ENCODE measurements at places on chromosomes 1 and 21.
A peak's percentile ranks its signal among the peaks of the same experiment; 100 is the strongest.

DNA sequence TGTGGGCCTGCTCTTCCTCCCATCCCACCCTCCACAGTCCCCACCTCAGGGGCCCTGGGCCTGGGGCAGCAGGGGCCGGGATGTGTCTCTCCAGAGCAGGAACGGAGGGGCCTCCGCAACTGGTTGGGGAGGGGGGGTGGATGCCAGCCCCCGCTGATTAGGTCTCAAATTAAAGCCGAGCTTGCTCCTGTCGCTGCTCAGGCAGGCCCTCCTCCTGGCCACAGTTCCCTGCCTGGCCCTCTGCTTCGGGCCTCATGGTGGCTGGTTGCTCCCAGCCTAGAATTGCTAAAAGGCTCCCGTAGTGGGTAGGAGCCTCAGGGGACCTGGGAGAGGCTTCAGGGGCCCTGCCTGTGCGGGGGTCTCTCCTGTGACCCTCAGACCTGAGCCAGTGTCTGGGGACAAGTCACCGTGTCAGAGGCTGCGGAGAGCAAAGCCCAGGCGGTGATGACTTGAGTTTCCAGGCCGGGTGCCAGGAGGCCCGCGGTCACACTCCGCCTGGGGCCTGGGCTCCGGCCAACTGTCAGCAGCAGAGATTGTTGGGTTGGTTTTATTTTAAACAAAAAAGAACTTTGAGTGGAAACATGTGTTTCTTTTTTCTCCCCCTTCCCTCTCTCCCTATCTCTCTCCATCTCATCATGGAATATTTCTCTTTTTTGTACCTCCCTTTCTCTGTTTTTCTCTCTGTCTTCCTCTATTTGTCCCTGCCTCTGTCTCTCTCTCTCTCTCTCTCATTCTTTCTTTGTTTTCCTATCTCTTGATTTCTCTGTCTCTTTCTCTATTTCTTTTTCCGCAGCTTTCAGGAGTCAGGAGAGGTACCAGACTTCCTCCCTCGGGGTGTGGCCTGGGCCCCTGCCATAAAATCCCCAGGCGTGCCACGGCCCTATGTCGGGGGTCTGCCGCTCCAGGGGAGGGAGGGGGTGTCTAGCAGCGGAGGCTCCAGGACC, 20.0 kb upstream of the EPHA2 start:
- peak; percentile 88 for DNase-seq

DNA sequence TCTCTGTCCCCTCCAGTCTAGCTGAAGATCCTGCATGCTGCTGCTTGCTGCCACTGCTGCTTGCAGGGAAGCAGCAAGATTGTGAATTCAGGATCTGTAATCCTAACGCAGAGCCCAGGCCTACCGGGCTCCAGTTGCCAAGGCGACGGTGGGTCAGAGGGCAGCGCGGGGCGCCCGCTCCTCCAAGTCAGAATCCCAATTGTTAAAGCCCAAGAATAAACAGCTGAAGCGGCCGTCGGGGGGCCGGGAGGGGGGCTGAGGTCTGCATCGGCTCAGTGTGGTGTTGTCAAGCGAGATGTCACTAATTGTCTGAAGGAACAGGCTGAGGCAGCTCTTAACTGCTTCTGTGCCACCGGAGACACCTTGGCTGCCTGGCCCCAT, 36.8 kb downstream of the AHDC1 start:
- no peak for DNase-seq

- peak; percentile 80 for DNase-seq
These were observed 850 bp downstream of the SESN2 start for GRCh38 chr1:28259934-28260802.

- no peak for DNase-seq
These were observed 10.0 kb upstream of the OVAAL start for GRCh38 chr1:180548686-180549317.

DNA sequence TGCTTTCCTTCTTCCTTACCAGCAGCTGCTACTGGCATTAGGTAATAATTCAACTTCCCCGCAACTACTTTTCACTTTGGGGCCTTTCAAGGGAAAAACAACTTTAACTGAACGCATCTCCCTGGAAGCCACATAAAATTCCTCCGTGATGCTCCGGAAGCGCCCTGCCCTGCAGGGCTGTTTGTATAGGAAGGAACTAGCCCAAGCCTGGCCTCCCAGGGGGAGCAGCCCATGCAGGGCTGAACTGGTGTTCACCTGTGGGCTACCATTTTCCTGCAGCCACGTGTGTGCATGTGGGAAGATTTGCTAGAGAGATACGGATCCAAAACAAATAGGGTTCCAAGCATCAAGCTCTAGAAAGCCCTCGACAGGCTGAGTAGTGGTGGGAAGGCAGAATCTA, 14.4 kb downstream of the CLDN14 start:
- DNase-seq, result no peak

DNA sequence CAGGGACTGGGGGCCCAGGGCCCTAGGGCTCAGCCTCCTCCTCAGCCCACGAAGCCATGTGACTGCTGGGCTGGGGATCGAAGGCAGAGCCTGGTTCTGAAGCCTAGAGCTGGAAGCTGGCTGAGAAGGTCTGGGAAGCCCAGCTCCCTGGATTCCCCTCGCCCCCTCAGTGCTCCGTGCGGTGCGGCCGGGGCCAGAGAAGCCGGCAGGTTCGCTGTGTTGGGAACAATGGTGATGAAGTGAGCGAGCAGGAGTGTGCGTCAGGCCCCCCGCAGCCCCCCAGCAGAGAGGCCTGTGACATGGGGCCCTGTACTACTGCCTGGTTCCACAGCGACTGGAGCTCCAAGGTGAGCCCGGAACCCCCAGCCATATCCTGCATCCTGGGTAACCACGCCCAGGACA, 9.1 kb downstream of the ADAMTSL4 start:
- no peak for DNase-seq

GRCh38 chr21:28294051-28294450, 698.6 kb downstream of the LTN1 start:
- no peak for DNase-seq

DNA sequence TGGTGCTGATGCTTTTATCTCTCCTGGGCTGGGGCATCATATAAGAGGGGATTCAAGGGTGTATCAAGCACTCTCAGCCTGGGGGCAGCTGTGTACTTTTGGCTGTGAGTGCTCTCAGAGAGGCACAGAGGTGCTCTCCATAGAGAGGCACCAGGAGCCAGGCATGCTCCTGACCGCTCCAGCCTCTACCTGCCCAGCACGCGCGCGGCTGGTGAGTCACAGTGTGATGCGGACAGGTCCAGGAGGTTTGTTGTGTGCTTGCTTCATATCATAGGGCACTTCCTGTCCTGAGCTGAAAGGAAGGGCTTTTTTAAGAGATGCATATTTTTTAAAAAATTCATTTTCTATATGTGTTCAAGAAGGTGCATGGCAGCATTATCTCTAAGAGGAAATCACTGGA, 93.6 kb upstream of the BCAR3 start:
- no peak for DNase-seq

GRCh38 chr1:36168514-36168913, 12.6 kb downstream of the MAP7D1 start:
- DNase-seq, result no peak

- peak; percentile 33 for DNase-seq
These were observed at the start of gene VAV3 for GRCh38 chr1:107965110-107965991. Gene VAV3 (minus strand): TSS chr1:107965180. CDS start chr1:107964869, 311 bp downstream.

- DNase-seq, result no peak
These were observed 24.5 kb downstream of the NECAP2 start for GRCh38 chr1:16464917-16465625.

DNA sequence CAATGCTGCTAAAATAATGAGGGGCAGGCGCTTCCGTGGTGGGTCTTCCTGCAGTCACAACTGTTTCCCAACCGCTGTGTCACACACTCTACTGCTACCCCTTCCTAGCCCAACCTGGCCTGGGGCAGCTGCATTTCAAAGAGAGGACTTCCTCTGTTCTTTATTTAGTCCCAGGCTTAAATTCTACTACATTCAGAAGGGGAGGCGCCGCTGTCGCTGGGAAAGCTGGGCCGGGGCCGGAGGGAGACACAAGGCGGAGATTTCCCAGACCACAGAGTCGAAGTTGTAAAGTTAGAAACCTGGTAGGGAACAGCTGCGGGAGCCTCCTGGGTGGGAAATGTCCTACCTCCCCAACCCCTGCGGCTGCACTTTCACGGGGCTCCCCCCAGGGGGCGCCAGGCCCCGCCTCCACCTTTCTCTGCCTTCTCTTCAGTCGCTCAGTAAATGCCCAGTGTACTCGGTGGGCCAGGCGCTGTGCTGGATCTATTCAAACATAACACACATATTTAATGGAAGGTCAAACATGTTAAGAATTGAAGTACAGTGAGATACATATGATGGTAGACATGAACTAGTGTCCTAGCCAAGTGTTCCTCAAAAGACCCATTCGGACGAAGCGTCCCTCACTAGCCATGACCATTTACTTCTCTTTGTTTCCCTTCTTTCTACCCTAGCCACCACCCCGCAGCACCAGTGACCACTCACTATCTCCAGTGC, 23.1 kb downstream of the DYRK3 start:
- no peak for DNase-seq

DNA sequence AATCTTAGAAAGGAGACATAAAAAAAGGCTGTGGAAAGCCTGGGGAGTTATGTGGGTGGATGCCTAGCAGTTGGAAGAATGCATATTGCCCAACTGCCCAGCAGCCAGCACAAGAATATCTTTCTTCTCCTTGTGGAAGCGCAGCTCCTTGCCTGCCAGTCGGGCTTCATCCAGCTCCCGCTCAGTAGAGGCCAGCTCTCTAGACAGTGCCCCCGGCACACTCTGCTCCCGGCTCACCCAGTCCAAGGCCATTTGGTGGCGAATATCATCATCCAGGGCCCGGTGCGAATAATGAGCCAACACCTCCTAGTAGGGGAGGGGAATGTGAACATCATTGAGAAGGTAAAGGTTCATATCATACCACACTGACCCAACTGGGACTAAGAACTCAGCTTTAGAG, 9.0 kb upstream of the RBM8A start:
- DNase-seq, result no peak

DNA sequence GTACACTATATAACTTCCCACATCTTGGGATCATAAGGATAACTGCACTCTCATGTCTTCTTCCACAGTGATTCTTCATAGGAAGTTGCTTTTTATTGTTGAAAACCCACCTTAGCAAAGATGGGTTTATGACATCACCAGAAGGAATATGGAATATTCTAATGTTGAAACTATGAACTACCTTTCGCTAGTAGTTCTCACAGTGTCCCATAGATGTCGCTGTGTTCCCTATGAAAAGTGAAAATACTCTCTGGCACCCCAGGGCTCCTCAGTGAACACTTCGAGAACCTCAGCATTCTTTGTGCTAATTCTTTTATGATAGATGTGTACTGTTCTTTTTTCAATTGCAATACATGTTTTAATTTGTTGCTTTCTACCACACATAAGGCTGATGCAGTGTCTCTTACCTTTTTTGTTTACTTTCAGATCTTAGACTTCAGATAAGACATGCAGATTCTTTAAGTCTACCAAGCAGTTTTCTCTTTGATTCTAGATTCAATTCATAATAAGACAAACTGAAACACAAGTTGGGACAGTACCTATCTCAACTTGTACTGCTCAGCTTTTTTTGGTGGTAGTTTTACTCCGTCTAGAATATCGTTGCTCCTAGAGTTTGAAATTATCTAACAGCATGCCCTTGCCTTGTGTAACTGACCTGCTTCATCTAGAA, 90.8 kb downstream of the GTF2B start:
- peak; percentile 6 for DNase-seq

- no peak for DNase-seq
These were observed 21.1 kb upstream of the CDC42 start for GRCh38 chr1:22031214-22031962.

GRCh38 chr1:63795455-63795854, 21.6 kb downstream of the ROR1 start:
- no peak for DNase-seq

DNA sequence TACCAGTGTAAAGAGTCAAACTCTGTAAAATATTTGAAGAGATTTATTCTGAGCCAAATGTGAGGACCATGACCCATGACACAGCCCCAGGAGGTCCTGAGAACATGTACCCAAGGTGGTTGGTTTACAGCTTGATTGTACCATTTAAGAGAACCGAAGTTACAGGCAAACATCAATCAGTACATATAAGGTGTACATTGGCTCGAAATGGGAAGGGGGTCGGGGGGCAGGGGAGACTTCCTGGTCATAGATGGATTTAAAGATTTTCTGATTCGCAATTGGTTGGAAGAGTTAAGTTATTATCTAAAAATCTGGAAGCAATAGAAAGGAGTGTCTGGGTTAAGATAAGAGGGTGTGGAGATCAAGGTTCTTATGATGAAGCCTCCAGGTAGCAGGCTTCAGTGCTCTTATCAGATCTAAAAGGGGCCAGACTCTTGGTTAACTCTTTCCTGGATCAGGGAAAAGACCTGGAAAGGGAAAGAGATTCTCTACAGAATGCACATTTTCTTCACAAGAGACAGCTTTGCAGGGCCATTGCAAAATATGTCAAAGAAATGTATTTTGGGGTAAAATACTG, 47.5 kb upstream of the NTPCR start:
- DNase-seq, result no peak

- no peak for DNase-seq
These were observed 974 bp upstream of the FNBP1L start for GRCh38 chr1:93446837-93447451.

- peak; percentile 28 for DNase-seq
These were observed 40.4 kb upstream of the GOLT1A start for GRCh38 chr1:204254031-204254661.

DNA sequence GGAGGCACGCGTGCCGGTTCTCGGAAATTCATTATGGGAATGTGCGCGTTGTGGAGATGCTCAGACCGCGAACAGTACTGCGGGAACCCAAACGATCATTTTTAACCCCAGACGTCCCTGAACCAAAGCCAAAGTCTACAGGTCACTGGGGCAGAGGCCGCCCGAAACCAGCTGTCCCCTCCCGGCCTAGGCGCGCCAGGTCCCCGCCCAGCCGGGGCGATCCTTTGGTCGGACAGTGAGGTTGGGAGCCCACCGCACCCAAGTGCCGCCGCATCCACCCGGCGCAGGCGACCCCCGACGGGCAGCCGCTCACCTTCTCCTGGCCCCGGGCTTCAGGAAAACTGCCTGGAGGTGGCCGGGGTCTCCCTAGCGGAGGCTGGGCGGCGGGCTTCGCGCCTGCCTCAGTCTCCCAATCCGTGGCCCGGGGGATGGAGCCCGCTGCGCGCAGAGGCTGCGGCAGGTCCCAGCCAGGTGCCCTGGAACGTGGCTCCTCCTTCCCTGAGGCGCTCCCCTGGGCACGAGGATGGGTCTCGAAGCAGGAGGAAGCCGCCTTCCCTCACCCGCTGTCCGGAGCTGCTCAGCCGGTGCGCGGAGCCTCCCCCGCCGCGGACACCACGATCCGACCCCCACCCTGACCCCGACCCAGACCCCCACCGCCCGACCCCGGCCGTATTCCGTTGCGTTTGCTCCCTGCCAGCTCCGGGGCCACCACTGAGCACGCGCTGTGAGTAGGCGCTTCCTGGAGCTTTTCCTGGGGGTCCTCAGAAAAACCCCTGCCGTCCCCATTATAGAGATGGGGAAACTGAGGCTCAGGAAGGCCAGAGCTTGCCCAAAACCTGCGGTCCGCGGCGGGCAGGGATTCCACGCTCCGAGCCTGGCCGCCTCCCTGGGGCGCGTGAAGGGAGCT, 8.1 kb upstream of the SLX9 start:
- DNase-seq, result no peak

- no peak for DNase-seq
These were observed 25.8 kb downstream of the FAM151A start for GRCh38 chr1:54597455-54598030.

DNA sequence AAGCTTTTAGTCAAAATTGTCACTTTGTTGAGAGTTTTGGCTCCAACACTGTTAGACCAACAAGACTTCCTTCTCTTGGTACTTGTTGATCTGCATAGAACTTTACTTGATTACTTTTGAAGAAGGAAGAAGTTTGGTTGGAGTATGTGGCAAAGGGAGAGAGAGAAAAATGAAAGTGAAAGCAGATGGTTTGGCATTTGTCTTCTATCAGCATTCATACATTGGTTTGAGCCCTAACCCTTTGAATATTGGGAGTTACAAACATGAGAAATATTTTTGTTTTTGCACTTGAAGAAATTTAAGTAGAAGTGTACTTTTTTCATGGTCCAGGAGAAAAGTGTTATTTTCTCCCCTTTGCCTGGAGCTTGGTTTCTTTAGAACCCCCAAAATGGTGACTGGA, 169.8 kb downstream of the ADGRL4 start:
- no peak for DNase-seq

Measured in fibroblast of the conjunctiva (primary cell).